EH (cell line): ENCODE measurements at places on chromosomes 6 and 20.

DNA sequence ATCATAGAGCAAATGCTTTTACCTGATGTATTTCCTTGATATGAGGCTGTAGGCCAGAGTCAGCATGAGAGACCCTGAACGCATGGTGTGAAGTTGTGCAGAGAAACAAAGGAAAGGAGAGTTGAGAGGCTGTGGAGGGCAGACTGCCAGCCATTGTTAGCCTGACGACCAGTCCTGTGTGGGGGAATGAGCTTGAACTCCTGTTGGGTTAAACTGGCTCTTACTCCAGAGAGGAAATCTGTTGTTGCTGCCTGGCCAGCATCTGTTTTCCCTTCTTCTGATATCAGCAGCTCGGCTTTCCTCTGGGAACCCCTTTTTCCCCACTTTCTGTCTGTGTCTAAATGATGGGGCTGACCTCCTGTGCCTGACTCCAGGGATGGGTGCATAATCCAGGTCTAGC lies 158.2 kb upstream of the ZFP64 start:
- DNase-seq = no peak

DNA sequence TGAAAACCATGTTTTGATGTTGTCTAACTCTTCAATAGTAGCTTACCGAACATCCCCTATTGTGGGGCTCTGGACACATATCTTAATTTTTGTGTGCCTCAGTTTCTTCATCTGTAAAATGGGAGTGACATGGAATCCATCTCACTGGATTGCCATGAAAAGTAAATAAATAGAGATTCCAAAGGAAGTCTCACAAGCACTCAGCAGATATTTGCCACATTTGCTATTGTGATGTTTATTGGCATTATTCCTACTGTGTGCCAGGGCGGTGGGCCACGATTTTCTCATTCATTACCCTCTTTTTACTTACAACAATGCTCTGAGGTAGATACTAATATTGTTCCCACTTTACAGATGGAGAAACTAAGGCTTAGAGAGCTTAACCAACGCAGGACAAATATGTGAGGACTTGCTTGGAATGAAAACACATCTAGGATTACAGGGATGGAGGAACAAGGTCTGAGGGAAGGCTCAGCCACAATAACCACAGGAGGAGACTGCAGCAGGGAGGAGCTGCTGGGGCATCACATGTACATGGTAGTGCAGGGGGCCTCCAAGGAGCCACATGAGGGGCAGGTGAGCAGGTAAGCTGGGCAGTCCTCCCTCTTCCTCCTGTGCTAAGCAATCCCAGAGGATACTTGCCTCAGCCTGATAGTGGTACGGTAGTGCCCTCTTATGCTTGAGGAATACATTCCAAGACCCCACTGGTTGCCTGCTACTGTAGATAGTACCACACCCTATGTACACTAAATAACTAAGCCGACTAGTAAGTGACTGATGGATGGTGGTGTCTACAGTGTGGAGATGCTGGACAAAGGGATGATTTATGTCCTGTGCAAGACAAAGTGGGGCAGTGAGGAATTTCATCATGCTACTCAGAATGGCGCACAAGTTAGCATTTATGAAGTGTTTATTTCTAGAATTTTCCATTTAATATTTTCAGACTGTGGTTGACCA lies 176.9 kb downstream of the FOXA2 start:
- DNase-seq = no peak

GRCh38 chr6:166252601-166253000 lies 55.6 kb downstream of the PRR18 start:
- no peak for DNase-seq

GRCh38 chr6:97066056-97066455 lies 141.5 kb downstream of the KLHL32 start:
- DNase-seq = no peak
